ENCODE measurements at places on chromosomes 5 and 9.

- no peaks in the 10 kb centered on the region for H3K36me3 ChIP-seq
- no peak overlapping the region for H3K27ac ChIP-seq
Measured at GRCh38 chr5:145544401-145544800, 290.7 kb downstream of the PRELID2 start.

DNA sequence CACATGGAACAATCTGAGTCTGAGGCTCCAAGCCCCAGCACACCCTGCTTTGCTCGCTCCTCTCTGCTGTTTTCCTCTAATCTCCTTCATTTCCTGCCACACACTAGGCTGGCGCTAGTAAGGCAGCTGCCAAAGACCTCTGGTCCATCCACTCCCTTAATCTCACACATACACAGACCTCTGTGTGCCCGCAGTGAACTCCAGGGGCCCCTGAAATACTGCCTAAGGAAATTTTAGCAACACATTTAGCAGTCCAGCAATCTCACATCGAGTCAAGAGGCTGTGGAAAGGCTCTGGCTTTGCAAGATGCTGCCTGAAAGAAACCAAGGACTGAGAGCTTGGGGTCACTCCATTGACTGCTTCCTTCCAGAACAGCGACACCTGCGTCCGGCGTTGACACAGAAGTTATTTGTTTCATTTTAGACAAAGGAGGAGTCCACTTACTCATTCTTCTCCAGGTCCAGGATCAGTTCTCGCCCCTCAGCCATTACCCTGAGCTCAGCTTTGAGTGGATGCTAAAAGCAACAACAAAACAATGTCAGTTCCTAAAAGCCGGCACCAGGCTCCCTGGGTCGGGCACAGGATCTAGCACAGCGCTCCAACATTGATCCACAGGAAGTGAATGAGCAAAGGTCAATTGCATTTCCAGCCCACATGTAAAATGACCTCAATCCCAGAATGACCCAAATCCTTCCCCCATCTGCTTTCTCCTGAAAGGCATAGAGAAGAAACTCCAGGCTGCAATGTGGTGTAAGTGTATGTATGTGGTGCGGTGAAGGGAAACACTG, 11.5 kb downstream of the ADAM19 start:
- H3K27me3 ChIP-seq, result no peaks in the 10 kb centered on the region
- no peak overlapping the region for H3K4me3 ChIP-seq

DNA sequence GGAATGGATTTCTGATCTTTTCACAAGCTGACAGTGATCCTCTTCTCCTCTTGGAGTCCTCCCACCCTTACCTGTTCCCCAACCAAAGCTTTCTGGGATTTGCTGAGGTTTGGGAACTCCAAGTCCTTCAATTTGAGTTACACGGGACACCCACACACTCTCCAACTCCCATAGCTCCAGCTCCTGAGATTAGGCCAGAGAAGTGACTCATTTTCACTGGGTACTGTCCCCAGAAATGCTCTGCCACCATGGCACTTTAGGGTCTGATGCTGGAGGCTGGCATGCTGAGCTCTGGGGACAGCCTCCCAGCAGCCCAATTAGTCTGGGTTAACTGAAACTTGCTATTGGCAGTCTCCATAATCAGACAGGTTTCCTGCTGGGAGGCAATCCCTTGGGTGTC, 14.0 kb upstream of the HRCT1 start:
- H3K27ac ChIP-seq, result no peak overlapping the region
- no peaks in the 10 kb centered on the region for H3K4me1 ChIP-seq
- no peak overlapping the region for H3K4me3 ChIP-seq
- peaks cover 4% of the 10 kb centered on the region for H3K27me3 ChIP-seq
- H3K36me3 ChIP-seq, result no peaks in the 10 kb centered on the region

- H3K27me3 ChIP-seq, result peaks cover 25% of the 10 kb centered on the region
- H3K4me1 ChIP-seq, result peaks cover 19% of the 10 kb centered on the region
- no peak overlapping the region for H3K27ac ChIP-seq
- H3K4me3 ChIP-seq, result no peak overlapping the region
- no peaks in the 10 kb centered on the region for H3K36me3 ChIP-seq
- DNase-seq, result no peak
Measured at GRCh38 chr9:136657974-136658848, 4.5 kb upstream of the EGFL7 start.

DNA sequence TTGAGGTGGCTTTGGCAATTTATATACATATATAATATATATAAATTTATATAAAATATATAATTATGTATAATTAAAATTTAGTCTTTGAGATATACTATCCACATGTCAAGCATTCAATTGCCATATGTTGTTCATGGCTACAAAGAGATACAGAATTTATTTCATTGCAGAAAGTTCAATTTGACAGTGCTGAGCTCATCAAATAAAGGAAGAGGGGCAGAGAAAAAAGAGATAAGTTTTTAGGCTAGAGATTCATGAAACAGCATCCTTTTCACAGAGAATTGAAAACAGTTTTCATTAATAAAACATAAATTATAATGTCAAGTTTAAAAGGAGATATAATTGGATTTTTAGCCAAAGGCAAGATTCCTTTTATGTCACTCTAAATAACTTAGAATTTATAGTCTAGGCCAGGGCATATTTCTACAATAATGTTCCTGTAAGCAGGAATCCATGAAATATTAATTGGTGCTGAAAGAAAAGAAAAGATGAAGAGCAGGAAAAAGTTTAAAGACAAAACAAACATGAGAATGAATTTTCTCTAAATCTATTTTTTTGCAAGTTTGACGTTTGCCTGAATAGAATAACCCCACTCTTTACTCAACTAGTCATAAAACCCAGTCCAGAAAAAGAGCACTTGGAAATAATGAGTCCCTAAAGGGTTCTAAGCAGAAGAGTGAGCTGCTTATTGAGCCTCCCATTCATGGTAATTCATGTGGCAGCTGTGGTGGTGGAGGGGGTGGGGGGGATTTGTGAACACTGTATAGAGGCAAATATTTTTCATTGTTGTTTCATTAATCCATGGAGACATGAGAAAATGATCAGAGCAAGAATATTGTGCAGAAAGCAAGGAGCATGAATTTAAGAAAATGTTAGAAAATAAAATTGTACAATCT, 1279.5 kb downstream of the CDH12 start:
- H3K27me3 ChIP-seq, result no peaks in the 10 kb centered on the region
- no peak overlapping the region for H3K4me3 ChIP-seq
- no peak for DNase-seq
- no peaks in the 10 kb centered on the region for H3K36me3 ChIP-seq

DNA sequence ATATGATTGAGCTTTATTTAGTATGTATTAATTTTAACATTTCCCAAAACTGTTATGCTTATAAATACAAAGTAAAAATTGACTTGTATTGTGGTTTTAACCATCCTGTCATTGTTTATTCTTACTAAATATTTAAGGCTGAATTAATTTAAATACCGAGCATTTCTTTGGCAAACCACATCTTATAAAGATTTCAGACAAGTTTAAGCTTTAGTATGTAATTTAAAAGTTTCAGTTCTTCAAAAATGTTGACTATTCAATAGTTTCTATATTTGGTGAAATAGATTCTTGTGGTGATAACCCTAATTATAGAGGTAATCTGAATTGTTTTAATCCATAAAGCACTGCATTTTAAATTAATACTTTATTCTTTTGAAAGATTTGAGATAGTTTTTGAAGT, 65.5 kb downstream of the CCNH start:
- no peak for DNase-seq
- no peaks in the 10 kb centered on the region for H3K36me3 ChIP-seq
- H3K27ac ChIP-seq, result no peak overlapping the region
- no peak overlapping the region for H3K4me3 ChIP-seq

GRCh38 chr5:122755783-122756182, 19.1 kb upstream of the SNX2 start:
- H3K36me3 ChIP-seq, result no peaks in the 10 kb centered on the region
- H3K4me3 ChIP-seq, result no peak overlapping the region
- no peaks in the 10 kb centered on the region for H3K27me3 ChIP-seq
- no peak overlapping the region for H3K27ac ChIP-seq

GRCh38 chr9:18490641-18491370, 16.9 kb downstream of the ADAMTSL1 start:
- no peak overlapping the region for H3K27ac ChIP-seq
- no peaks in the 10 kb centered on the region for H3K27me3 ChIP-seq
- no peak overlapping the region for H3K4me3 ChIP-seq
- no peak for DNase-seq
- no peaks in the 10 kb centered on the region for H3K36me3 ChIP-seq

- no peak overlapping the region for H3K4me3 ChIP-seq
- H3K27ac ChIP-seq, result peak overlapping the region; percentile 52
- H3K36me3 ChIP-seq, result peaks cover 25% of the 10 kb centered on the region
- no peak for DNase-seq
Measured at GRCh38 chr5:68289498-68289897, 73.9 kb downstream of the PIK3R1 start.

DNA sequence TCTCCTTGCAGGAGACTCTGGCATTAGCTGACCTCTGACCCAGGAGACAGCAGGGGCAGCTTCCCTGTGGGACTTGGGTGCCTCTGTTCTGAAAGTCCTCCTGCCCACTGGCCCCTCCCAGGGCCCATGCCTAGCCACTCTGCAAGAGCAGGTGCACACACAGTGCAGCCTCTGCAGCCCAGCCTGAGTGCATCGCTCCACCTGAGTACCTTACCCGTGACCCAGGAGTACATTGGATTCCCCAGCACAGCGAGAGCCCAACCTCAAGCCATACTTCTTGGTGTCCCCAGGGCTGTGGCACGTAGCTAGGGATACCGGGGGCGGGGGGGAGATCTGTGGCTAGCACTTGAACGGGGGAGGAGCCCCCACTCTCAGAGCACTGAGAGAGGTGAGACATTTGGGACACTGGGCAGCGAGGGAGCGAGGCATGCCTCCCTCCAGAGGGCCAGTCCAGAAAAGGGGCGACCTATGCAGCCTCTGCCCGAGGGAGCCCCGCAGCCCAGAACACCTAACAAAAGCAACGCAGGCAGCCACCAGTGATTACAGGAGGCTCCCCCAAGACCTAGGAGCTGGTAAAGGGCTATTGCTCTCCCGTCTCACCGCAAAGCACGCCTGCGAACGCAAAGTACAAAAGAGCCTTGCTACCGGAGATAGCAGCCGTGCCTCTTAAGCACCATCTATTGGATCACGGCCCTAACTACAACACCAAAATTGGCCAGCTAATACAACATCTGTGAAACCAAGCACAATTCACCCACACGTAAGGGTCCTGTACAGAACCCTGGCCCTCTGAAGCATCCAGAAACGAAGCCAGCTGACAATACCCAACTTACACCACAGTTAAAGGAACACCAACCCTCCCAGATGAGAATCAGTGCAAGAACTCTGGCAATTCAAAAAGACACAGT, 826 bp upstream of the PRDM9 start:
- no peak for DNase-seq
- no peak overlapping the region for H3K4me3 ChIP-seq
- H3K4me1 ChIP-seq, result no peaks in the 10 kb centered on the region

DNA sequence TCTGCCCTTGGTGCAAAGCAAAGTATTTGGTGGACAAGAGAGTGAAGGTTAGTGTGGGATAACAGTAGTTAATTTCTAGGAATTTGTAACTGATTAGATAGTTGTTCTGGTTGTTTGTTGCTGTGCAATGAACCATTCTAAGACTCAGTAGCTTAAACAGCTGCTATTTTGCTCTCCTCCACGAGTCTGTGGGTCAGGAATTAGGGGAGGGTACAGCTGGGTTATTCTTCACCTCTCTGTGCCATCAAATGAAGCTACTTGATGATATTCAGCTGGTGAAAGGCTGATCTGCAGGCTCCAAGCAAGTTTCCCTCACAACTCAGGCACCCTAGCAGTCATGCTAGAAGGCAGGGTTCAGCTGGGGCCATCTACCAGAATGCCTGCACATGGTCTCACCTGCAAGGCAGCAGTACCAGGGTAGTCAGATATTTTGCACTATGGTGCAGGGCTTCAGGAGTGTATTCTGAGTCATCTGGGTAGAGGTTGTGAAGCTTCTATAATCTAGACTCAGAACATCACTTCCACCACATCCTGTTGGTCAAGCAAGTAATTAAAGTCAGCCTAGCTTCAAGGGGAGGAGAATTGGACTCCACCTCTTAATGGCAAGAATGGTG, 159.5 kb upstream of the SLC28A3 start:
- no peak for DNase-seq

DNA sequence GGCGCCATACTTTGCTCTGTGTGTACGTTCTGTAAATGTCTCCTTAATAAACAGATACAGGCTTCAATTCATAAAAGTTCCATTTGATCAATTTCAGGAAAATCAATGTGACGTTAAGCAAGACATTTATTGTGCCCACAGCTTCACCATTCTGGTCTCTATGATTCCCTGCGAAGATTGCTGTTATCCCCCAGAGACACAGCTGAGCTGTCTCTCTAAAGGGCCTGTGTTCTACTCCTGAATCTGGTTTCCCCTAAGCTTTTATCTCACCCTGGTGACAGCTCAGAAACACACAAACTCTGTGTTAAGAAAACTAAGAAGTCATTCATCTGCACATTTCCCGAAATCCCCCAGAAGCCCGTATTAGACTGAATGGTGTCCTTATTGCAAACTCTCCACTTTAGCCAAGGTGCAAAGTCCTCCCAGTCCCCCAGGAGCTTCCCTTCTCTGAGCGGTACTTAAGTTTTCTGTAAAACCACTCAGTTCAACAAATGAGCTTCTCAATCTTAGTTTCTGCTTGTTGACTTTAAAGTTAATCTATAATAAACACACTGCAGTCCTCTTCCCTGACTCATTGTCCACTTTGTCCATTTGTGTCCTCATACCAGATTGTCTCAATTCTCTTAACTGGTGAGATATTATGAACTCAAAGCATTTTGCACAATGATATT, 1.4 kb upstream of the C5orf15 start:
- H3K4me1 ChIP-seq, result peaks cover 30% of the 10 kb centered on the region
- no peak overlapping the region for H3K4me3 ChIP-seq
- peaks cover 10% of the 10 kb centered on the region for H3K36me3 ChIP-seq
- DNase-seq, result no peak
- H3K27me3 ChIP-seq, result no peaks in the 10 kb centered on the region
- H3K27ac ChIP-seq, result peak overlapping the region; percentile 95

GRCh38 chr5:115735108-115735998, 81.1 kb downstream of the CDO1 start:
- H3K4me3 ChIP-seq, result no peak overlapping the region
- no peaks in the 10 kb centered on the region for H3K4me1 ChIP-seq
- H3K36me3 ChIP-seq, result no peaks in the 10 kb centered on the region
- H3K27ac ChIP-seq, result no peak overlapping the region
- DNase-seq, result no peak
- H3K27me3 ChIP-seq, result no peaks in the 10 kb centered on the region

DNA sequence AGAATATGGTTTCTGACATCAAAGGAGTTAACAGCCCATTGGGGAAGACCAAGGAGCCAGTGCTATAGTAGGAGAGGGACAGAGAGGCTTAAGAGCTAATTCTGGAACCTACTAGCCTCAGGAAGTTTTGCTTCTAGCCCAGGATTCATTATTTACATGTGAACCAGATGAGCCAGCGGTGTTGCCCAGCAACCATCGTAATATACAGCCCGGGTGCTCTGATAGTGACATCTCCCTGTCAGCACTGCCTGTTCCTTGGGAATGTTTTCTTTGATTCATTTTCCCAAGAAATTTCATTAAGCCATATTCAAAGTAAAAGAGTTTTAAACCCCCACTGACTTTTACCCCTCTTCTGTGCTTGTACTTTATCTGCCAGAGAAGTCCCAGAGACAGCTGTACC, 217.4 kb upstream of the ADAMTSL1 start:
- H3K36me3 ChIP-seq, result no peaks in the 10 kb centered on the region
- H3K27ac ChIP-seq, result no peak overlapping the region
- no peaks in the 10 kb centered on the region for H3K27me3 ChIP-seq

GRCh38 chr5:142382186-142382585, 57.4 kb upstream of the SPRY4 start:
- no peak overlapping the region for H3K27ac ChIP-seq
- no peaks in the 10 kb centered on the region for H3K4me1 ChIP-seq
- no peaks in the 10 kb centered on the region for H3K27me3 ChIP-seq
- DNase-seq, result no peak
- no peaks in the 10 kb centered on the region for H3K36me3 ChIP-seq
- no peak overlapping the region for H3K4me3 ChIP-seq
